ENCODE measurements at places on chromosomes 4 and X.

GRCh38 chr4:109861916-109862511 is 14.1 kb downstream of the LRIT3 start:
- no peak for DNase-seq

GRCh38 chrX:109709129-109709631 is 23.9 kb downstream of the ACSL4 start:
- DNase-seq: peak; percentile 79

DNA sequence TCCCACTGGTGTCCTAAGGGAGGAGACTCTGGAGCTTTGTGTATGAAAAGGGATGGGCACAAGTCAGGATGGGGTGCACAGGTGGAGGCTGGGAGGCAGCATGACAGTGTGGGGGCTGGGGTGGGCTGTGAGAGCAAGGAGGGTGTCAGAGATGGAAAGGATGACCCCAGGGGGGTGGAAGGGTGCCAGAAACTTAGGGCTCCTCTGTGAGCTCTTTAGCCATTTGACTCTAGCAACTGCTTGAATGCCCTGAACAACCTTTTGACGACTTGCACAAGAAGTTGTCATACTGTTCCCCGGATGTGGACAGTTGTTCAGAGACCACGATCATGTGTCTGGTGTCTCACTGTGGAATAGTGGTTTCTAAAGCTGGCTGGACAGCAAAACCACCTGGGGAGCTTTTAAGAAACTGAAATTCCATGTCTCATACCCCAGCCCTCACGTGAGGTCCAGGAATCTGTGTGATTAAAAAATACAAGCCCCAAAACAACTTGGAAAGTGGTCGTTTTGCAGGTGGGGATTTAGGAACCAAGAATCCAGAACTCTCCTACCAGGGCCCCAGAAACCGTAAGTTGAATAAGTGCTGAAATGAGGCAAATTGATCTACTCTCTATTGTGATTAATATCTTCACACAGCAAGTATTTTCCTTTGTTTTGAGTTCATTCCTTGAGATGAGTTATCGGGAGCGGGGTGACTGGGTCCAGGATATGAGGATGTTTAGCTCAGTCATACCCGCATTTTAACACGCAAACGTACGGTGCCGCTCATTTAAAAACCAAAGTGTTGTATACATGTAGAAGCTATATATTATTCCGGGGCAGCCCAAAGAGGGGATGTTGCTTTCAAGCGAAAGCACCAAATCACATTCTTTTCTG is 3.4 kb downstream of the RHOH start:
- peak; percentile 98 for DNase-seq

DNA sequence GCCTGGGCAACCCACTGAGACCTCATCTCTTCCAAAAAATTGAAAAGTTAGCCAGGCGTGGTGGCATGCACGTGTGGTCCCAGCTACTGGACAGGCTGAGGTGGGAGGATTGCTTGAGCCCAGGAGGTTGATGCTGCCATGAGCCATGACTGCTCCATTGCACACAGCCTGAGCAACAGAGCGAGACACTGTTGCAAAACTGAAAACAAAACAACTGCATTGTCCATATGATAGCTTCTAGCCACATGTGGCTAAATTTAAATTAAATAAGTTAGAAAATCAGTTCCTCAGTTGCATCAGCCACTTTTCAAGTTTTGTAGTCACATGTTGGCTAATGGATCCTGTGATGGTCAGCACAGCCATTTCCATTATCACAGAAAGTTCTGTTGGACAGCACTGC is 67.9 kb downstream of the GAB1 start:
- no peak for DNase-seq

DNA sequence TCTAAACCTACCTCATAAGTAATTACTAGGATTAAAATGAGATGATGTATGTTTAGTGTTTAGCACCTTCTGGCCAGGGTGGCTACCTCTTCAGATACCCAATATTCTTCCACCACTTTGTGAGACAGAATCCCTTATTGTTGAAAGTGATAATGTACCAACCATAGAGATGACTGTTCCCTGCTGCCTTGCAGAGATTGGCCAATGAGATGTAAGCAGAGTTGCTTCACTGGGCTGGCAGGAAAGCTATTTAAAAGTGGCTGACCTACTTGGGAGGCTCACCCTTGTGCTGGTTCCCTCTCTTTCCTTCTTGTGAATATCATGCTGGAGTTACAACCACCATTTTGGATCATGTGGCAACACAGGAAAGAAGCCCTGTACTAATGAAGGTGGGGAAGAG is 58.9 kb downstream of the TMEM154 start:
- no peak for DNase-seq

- no peak for DNase-seq
Measured at GRCh38 chr4:120399826-120400225, 333.2 kb upstream of the MAD2L1 start.

DNA sequence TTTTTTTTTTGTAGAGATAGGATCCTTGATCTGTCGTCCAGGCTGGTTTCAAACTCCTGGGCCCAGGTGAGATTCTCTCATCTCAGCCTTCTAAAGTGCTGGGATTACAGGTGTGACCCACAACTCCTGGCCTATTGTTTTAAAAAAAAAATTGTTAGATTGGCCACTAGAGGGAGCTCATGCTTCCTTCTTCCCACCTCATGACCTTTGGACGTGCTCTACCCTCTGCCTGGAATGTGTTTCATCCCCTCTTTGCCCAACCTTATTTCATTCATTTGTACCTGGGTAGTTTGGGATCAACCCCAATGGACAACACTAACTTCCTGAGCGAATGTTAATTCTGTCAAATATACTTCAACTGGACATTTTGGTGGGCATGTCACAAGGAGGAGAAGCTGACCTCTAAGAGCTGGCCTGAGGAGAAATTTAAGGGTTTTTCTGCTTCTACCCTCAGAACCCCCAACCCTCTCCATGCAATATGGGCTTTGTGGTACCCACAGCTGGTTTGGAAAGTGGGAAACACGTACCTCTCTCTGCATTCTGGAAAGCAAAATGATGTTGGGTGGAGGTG is 6.4 kb downstream of the PPEF2 start:
- DNase-seq: peak; percentile 56

DNA sequence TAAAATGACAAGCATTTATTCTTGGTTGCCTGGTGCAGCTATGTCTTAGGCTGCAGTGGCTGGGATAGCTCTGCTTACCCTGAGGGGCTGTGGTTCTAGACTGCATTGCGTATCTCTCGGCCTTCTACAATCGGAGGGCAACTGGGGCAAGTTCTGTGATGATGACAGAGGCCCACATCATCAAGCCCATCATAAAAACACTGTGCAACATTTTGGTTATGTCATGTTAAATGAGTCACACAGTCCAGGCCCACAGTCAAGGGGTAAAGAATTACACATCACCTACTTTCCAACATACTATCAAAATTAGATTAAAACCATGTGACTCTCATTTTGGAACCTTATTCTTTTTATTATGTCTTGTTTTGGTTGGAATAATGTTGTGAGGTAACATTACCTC is 120.2 kb upstream of the GUCY1A1 start:
- DNase-seq: no peak

GRCh38 chr4:38365261-38365660 is 298.7 kb upstream of the KLF3 start:
- DNase-seq: no peak

DNA sequence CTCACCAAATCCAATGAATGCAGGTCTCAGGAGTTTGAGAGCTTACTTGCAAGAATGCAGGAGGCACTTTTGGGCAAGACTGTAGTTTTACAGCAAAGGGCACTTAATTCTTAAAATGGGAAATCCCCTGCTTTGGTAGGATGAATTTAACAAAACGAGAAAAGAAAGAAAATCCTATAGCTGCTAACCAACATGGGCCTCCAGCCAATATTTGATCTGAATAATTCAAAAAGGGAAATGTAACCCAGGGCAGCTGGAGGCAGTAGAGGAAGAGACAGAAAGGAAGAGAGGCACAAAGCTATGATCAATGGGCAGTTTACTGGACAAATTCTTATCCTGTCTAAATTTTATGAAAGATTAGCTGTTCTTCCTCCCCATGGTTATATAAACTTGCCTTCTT is 142.3 kb downstream of the SH3KBP1 start:
- no peak for DNase-seq

DNA sequence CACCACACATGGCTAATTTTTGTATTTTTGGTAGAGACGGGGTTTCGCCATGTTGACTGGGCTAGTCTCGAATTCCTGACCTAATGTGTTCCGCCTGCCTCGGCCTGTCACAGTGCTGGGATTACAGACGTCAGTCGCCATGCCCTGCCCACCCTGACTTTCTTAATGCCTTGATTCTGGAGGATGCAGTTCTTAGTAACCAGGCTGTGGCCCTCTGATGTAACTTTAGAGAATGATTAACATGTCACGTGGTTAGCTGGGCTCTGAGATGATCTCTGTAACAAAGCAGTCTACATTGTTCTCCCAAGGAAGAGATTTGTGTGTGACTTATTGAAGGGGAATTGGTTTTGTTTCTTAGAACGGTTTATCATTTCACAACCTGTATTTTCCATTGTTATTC is 30.6 kb downstream of the ANK2 start:
- DNase-seq: no peak

GRCh38 chrX:53421772-53422085 is 725 bp downstream of the SMC1A start:
- DNase-seq: no peak

GRCh38 chr4:168853770-168854169 is 156.3 kb downstream of the CBR4 start:
- DNase-seq: no peak

DNA sequence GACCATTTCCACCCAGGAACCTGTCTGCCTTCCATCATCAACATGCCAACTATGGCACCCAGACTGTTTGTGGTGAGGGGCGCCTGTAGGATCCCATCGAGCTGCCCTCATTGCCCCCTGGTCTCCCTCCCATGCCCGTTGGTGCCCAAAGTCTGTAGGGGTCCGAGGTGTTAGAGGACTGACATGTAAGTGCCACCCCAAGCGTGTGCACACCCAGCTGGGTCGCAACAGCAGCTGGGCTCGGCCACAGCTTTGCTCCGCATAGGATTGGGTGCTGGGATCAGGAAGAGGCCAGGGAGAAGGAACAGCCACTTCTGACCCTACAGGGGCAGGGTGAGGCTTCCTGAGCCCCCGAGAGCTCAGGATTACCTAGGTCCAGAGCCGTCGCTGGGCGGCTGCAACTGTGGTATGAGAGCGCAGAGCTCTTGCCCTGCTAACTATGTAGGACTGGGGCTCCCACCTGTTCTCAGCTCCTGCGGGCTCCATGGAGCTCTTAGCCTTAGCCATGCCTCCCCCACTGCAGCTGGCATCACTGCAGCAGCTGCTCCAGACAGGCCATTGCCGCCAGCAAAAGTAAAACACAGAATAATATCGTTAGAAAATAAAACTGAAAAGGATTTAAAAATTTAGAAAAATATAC is 1160.3 kb downstream of the FSTL5 start:
- no peak for DNase-seq

- no peak for DNase-seq
Measured at GRCh38 chr4:89506866-89507491, 199.4 kb upstream of the GPRIN3 start.

DNA sequence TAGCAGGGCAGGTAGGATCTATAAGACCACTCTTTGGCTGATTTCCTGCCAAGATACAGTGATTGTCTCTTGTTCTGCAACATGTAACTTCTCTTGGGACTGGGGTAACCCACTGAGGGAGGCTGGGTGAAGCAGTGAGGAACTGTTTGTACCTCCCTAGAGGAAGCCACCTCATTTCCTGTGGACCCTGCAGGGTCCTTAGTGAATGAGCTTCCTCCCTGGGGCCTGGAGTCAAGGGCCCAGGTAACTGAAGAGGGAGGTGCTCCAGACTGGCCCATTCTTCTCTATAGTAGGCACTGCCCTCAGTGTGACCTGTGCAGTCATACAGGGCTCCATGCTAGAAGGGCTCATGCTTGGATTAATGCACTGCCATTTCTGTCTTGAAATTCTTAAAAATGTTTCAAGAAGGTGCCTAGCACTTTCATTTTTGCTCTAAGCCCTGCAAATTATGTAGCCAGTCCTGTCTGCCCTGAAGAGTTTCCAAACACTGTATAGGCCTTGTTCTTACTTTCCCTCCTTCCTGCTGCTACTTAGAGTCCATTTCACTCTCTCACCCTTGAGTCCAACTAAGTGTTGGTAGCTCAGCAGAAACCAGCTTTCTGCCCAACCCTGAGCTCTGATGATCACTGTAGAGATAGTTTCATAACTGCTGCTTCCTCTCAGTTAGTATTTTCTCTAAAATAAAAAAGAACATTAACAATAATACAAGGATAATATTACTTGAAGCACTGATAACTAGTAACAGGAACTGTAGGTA is 8.5 kb upstream of the GRIA3 start:
- no peak for DNase-seq

DNA sequence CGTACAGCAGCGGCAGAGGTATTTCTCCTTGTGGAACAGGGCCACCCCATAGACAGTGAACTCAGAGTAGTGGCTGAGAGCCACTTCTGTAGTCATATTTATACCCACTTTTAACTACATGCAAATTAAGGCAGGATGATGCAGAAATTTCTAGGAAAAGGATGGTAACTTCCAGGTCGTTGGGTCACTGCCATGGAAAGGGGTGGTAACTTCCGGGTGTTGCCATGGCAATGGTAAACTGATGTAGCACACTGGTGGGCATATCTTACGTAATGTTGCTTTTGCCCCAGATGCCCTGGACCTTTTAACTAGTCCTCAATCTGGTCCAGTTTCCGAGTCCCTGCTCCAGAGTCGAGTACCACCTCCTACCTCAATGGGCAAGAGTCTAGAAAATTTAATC is 154.8 kb upstream of the AGA start:
- DNase-seq: no peak

- no peak for DNase-seq
Measured at GRCh38 chr4:182738283-182739047, 178.7 kb downstream of the DCTD start.

- DNase-seq: no peak
Measured at GRCh38 chr4:175772170-175772705, 39.8 kb downstream of the GPM6A start.

- DNase-seq: no peak
Measured at GRCh38 chr4:105600951-105601350, 48.5 kb downstream of the ARHGEF38 start.

DNA sequence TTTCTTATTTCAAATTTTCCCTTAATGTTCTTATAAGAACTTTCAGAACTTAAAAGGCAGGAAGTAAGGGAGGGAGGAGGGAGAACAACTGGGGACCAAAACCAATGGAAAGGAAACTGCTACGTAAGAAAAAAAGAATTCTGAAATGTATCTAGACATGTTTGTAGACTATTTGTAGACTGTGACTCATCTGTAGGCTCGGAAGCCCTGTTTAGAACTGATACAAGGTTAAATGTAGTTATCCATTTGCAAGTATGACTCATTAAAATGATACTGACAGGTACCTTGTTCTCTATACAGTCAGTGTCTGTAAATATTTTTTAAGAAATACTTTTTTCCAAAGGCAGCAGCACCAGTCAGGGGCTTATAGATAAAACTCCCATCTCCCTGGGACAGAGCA is 202.0 kb downstream of the DHX15 start:
- no peak for DNase-seq

Measured in NB4 (cell line).